ENCODE measurements at places on chromosomes 3 and 15.

DNA sequence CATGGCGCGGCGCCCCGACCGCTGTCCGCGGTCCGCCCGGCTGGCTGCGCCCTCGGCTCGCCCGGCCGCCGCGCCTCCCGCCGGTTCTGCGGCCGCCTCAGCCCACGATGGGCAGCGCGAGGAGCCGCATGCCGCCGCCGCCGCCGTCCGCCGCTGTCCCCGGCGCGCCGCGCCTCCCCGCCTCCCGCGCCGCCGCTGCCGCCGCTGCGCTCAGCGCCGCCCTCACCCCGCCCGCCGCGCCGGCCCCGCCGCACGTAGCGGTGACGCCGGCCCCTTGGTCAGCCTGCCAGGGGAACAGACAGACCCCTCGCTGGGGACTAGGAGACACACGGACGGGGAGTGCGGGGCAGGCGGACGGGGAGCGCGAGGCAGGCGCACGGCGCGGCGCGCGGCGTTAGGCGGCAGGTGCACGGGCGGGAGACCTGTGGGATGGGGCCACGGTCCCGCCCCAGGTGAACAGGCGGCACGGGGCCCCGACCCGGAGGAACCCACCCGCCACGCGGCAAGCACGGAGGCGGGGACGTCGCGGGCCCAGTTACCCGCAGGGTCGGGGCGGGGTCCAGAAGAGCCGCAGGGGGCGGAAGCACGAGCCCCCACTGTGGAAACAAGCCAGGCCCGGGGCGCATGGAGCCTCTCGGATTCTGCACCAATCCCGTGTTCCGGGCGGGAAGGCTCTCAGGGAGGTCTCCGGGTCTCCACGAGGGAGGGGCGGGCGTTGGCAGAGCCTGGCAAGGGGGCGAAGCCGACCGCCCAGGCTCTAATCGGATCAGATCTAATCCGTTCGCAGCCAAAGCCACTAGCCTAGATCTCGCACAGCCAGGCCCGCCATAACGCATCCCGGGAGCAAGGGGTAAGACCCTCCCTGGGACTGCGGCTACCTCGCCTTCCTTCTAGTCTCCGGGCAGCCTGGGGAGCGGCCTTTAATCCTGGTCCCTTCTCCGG is at the start of gene CSPG5:
CSPG5 (minus strand) TSS at position 175 of the 942 bp plus-strand sequence; CDS start at position 3, 172 bp downstream.
- DNase-seq, result no peak

GRCh38 chr3:196519718-196520082 is 4.6 kb upstream of the SMCO1 start:
- DNase-seq, result no peak

GRCh38 chr3:4340411-4341335 is 37.5 kb downstream of the SETMAR start:
- no peak for DNase-seq

- no peak for DNase-seq
Measured at GRCh38 chr15:40327457-40327856, 4.0 kb downstream of the INAFM2 start.

DNA sequence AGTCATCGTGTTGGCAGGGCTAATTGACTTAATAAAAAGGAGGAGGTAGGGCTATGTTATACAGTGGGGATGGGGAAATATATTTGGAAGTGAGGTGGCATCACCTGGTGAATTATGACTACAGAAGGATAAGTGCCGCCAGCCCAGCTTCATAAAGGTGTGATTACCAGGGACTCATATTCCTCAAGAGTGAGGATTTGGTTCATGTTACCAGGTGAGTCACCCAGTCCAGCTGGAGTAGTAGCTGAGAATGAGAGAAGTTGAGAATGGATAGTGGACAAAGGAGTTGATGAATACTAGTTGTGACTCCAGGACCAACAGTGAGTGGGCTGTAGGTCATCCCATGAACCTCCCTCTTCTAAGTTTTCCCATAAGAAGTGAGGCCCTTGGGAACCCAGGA is 143.0 kb upstream of the GALNT15 start:
- no peak for DNase-seq

- DNase-seq, result no peak
Measured at GRCh38 chr3:127646501-127647046, 17.6 kb downstream of the PODXL2 start.

- no peak for DNase-seq
Measured at GRCh38 chr15:80321853-80322252, 69.8 kb upstream of the CTXND1 start.

DNA sequence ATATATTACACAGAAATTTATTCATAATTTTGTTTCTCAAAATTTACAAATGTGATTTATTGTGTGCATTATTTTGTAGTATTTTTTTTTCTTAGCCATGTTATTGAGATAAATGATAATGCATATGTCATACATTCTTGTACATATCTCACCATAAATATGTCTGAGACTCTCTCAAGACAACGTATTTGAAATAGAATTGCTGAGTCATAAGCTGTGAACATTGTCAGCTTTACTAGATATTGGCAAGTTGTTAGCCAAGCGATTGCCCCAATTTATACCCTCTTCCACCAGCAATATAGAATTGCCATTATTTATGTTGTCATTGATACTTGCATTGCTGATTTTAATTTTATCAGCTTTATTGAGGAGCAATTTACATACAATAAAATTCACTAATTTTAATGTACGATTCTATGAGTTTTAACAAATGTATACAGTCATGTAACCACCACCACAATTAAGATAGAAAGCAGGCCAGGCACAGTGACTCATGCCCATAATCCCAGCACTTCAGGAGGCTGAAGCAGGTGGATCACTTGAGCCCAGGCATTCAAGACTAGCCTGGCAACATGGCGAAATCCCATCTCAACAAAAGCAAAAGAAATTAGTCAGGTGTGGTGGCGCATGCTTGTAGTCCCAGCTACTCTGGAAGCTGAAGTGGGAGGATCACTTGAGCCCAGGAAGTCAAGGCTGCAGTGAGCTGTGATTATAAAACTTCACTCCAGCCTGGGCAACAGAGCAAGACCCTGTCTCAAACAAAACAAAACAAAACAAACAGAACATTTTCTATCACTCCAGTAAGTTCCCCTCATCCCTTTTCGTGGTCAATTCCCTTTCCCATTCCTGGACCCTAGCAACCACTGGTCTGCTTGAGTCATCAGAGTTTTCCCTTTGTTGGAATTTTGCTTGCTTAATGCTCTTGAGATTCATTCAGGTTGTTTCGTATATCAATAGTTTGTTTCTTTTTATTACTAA is 373.1 kb downstream of the MFSD1 start:
- no peak for DNase-seq

GRCh38 chr3:151576511-151577137 is 115.8 kb upstream of the IGSF10 start:
- no peak for DNase-seq

GRCh38 chr15:45616901-45617323 is 17.9 kb upstream of the SQOR start:
- no peak for DNase-seq

GRCh38 chr3:164657631-164658030 is 420.7 kb downstream of the SI start:
- DNase-seq, result no peak

DNA sequence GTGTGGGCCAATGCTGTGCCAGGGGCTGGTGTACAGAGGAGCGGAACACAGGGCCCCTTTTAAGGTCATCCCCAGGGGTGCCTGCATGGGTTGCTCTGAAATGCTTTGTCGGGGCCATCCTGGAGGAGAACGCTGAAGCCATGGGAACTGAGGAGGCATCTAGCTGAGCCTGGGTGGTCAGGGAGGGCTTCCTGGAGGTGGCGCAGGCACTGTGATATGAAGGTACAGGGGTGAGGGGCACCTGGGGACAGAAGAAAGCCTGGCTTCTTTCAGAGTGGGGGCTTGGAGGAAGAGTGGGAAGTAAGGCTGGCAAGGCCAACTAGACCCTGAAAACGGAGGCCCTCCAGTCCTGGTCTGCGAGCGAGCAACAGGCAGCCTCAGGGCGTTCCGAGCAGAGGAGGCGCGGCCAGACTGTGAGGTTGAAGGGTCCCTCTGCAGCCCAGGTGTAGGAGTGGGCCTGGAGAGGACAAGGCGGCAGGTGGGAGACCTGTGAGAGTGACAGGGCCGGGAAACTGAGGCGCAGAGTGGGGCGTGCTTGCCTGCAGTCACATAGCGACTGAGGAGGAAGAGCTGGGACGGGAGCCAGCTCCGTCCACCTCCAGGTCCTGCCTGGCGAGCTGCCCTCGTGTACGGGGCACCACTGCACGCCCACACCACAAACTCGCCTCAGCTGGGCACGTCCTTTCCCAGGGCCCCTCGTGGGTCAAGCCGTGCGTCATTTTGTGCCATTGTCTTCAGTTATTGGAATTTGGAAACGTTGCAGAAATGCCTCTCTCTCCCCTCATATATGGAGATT is 4.1 kb downstream of the FBLN2 start:
- DNase-seq, result no peak
